ENCODE measurements at places on chromosomes 4 and X.

DNA sequence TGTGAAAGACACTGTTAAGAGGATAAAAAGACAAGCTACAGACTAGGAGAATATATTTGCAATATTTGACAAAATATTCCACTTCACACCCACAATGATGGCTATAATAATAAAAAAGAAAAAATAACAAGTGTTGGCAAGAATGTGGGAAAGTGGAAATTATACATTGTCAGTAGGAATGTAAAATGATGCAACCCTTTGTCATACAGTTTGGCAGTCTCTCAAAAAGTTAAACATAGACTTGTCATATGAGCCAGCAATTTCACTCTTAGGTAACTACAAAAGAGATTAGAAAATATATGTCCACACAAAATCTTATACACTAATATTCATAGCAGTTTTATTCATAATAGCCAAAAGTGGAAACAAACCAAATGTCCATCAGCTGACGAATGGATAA is 5.2 kb upstream of the RADX start:
- no peak for DNase-seq

DNA sequence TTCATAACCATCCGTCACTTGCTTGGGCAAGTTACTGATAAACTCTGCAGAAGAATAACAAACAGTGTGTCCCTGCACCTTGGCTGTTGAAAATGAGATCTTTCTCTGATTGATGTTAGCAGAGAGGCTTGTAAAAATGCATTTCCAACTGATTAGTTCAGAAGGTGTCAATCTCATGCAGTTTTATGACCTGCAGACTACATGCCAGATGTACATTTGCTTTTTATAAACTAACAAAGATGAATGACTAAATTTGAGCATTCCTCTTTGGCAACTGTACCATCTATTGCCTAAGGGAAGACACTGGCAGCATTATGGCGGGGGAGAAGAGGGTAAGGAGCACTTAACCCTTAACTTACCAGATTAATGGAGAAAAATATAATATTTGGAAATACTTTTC is 192.8 kb downstream of the DCTD start:
- DNase-seq: no peak

DNA sequence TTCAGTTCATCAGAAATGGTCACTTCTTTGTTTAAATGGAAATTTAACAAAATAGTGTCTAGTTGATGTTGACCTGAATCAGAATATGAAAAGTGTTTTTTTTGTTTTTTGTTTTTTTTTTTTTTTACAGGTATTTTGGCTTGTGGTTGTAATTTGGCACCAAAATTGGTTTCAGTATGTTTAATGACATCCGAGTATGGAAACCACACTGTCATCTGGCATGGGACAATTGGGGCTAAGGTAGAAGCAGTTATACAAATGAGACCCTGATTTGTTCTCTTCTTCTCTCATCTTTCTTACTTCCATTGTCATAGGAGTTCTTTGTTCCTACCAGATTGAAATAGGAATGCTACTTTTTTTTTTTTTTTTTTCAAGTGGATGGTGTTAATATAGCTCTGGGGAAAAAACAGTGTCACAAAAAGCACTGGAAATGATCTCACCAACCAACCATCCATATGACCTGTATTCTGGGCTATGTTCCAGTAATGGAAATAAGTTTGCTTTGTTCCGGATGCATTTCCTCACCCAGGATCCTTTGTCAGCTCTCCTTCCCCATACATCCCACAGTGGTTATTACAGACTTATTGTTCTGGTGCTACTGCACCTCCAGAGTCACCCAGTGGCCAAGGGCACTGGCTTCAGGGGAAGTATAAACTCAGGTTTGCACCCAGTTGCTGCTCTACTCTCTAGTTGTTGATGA is 95.8 kb downstream of the ATXN3L start:
- no peak for DNase-seq

DNA sequence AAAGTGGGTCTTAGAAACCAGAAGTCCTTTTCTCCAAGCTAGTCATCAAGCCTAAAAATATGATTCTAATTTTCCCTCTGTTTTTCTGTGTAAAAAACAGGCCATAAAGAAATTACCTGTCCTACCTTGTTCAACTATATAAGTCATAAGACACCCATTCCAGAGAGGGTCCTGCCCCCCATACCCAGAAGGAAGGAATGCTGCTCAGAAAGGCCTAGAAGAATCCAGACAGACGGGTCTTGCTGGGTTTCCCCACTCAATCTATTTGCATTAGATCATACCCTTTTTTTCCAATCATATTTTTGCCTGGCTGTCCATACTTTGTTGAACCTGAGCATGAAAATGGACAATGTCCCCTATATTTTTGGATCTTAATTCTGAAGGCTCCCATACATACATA is 16.3 kb upstream of the XAGE2 start:
- no peak for DNase-seq

DNA sequence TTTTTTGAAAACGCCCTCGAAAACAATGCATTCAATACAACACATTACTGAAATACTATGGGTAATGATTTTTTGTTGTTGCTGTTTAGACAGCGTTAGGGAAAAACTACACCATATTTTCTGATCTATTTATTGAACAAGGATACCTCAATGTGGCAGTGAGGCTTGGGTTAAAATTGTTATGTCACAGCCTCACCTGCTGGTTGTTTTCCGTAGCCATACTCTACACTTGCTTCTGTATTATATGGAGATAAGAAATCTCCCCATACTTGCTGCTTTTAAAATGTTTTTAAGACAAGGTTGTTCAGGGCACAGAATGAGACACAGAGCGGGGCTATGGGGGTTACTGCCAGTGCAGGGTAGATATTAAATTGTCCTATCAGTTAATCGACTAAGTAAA is 221.6 kb upstream of the FTHL17 start:
- DNase-seq: no peak

GRCh38 chrX:10634392-10635161 is 14.2 kb upstream of the MID1 start:
- no peak for DNase-seq

DNA sequence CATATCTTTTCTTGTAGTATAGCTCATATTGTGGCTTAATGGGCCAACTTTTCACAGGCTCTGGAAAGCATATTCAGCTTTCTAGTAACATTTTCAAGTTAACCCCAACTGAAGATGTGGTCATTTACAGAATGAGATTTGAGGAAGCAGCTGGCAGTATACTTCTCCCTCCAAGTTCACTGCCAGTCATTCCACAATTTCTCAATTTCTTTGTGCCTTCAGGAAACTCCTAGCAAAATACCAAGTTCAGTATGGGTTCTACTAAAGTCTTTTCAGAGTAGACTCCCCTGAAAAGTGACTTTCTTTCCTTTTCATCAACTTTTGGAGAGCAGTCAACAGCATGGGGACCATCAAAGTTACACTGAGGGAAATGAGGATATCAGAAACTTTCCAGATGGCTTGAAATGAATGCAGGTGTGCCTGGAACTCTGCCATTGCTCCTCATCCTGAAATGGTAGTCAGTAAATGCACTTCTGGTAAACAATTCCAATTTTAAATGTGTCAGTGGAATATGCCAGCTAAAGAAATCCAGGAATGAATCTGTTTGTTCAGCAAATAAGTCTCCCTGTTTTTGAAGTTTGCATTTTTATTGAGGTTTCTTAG is 81.5 kb upstream of the TEX13D start:
- DNase-seq: no peak

DNA sequence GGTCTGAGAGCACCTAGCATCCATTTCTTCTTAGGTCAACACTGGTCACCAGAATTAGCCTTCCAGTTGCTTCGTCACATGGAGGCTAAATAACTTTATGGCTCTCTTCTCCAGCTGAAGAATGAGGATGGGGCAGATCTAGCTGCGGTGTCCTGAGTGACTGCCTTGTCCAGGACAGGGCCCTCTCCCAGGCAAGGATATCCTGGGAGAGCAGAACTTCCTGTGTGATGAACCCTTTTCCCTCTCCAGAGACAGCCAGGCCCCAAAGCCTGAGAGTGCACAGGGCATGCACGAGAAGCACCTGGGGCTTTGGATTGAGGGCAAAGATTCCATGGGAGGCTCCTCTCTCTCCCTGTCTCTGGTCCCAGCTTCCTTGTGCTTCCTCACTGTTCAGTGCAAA is 108.2 kb upstream of the MAMLD1 start:
- no peak for DNase-seq

GRCh38 chr4:70895405-70895804 is 6.8 kb upstream of the MOB1B start:
- DNase-seq: no peak

GRCh38 chrX:129654652-129655546 is at the start of gene APLN:
Gene APLN (minus strand): TSS chrX:129654956. CDS start chrX:129654630, 326 bp downstream.
- no peak for DNase-seq

GRCh38 chr4:16669036-16669435 is 229.4 kb downstream of the LDB2 start:
- DNase-seq: no peak

DNA sequence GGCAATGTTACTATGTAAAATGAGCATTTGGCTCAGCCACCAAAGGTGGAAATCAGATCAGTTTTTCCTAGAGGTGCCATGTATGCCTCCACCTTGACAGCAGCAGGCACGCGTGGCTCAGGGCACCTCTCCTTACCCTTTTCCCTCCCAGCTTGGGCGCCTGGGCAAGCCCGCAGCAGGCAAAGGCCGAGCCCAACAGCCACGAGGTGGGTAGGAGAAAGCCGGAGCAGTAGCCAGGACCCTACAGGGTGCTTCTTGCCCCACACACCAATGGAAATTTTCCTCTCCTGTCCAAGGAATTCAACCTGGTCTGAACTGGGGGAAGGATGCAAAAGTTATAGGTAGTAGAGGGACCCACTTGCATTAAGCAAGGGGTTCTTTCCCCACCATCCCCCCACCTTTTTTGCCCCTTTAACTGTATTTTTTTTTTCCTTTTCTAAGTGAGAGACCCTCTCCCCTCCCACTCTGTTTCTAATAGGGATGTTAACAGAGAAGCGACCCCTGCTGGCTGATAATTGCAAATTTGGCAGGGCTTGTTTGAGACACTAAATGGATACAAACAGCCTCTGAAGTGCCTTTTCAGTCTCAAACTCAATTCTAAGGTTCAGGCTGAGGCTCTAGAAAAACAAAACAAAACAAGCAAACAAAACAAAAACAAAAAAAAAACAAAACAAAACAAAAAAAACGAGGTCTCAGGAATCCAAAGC is 895.1 kb downstream of the PCDH18 start:
- DNase-seq: no peak

- no peak for DNase-seq
Observed at GRCh38 chrX:15916704-15917084, 62.1 kb upstream of the AP1S2 start.

DNA sequence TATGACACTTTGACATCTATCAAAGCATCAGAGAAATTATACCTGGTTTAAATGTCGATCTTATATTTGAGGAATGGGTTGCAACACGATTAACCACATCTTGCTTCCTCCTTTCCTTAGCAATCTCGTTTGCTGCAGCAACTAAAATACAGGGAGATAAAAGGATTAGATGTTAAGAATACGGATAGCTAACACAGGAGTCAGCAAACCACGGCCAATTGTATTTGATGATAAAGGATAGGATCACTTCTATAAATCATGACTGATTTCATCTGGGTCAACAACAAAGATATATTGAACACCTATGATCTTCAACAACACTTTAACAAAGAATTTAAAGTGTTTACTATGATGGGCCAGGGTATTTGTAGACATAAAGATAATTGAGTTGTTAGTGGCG is 5.0 kb downstream of the MAP7D3 start:
- no peak for DNase-seq

DNA sequence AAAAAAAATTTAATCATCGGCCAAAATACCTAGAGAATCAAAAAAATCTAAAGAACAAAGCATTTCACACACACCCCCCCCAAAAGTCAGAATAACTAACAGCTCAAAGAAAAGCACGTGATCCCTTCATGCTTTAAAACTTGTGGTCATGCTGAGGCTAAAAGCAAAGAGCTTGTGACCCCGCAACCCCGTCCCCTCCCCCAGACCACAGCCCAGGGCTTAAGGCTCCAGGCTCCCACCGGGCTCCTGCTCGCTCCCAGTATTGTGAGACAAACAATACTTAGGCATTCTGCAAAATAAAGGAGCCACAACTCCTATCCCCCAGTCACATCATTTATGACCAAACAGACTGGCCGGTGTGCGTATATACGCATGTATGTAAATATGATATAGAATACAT is 62.1 kb upstream of the CCDC160 start:
- no peak for DNase-seq

GRCh38 chr4:183823434-183823833 is 81.7 kb upstream of the STOX2 start:
- DNase-seq: no peak

GRCh38 chrX:106802063-106802387 is 448 bp upstream of the TBC1D8B start:
- DNase-seq: no peak

GRCh38 chr4:83819582-83819981 is 283.7 kb downstream of the GPAT3 start:
- no peak for DNase-seq

- no peak for DNase-seq
Observed at GRCh38 chr4:112146502-112146813, 1.2 kb downstream of the FAM241A start.

DNA sequence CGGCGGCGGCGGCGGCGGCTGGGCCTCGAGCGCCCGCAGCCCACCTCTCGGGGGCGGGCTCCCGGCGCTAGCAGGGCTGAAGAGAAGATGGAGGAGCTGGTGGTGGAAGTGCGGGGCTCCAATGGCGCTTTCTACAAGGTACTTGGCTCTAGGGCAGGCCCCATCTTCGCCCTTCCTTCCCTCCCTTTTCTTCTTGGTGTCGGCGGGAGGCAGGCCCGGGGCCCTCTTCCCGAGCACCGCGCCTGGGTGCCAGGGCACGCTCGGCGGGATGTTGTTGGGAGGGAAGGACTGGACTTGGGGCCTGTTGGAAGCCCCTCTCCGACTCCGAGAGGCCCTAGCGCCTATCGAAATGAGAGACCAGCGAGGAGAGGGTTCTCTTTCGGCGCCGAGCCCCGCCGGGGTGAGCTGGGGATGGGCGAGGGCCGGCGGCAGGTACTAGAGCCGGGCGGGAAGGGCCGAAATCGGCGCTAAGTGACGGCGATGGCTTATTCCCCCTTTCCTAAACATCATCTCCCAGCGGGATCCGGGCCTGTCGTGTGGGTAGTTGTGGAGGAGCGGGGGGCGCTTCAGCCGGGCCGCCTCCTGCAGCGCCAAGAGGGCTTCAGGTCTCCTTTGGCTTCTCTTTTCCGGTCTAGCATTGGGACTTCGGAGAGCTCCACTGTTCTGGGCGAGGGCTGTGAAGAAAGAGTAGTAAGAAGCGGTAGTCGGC is 528 bp downstream of the FMR1 start:
- DNase-seq: no peak

DNA sequence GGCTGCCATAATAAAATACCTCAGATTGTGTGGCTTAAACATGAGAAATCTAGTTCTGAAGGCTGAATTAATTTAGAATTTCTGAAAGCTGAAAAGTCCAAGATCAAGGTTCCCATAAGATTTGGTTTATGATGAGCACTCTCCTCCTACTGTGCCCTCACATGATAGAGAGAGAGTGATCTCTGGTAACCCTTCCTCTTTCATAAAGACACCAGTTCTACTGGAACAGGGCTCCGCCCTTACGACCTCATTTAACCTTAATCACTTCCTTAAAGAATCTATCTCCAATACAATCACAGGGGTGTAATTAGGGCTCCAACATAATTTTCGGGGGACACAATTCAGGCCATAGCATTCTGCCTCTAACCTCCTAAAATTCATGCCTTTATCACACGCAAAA is 194.0 kb upstream of the MAB21L2 start:
- DNase-seq: no peak

- DNase-seq: no peak
Observed at GRCh38 chr4:35867057-35867456, 377.3 kb downstream of the ARAP2 start.

GRCh38 chrX:5113128-5113527 is 1115.5 kb downstream of the NLGN4X start:
- DNase-seq: no peak
